ENCODE measurements at places on chromosomes 2 and 18. TPM values are rescaled to one million over a fixed set of nuclear protein-coding genes. Genes with fewer than 3 reads are reported as not detected.
A peak's percentile ranks its signal among the peaks of the same experiment; 100 is the strongest.

- DNase-seq = no peak
These were observed 25.4 kb downstream of the HPCAL1 start for GRCh38 chr2:10327896-10328669.

- no peak for DNase-seq
These were observed 100.5 kb upstream of the MGAT5 start for GRCh38 chr2:134153294-134153880.

- DNase-seq = peak; percentile 44
These were observed 571 bp downstream of the YWHAQ start for GRCh38 chr2:9630117-9630735.

DNA sequence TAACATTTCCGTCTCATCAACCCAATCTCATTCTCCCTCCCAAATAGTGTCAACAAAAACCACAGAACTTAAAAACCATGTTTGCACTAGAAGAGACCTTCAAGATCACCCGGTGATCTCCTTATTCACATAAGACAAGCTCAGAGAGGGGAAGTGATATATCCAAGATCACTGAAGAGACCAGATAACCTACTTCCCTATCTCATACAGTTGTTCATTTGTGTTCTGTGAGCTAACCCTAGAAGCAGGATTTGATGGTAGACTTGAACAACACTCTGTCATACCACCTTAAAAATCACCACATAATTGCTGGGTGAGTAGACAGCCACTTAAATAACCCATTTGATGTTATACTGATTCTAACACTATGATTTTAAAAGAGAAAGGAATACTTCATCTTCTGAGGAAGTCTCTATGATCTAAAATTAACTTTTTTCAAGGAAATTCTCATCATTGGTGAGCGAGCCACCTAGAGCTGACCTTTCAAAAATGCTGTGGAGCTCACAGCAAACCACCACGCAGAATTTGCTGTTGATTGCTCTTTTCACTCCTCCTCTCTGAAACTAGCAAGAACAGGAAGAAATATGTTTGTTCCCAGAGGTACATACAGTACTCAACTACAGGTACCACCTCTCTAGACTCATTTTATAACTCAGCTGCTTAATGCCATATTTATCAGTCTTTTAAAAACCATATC, 15.1 kb downstream of the AAK1 start:
- no peak for DNase-seq

GRCh38 chr2:167182403-167182802, 294.1 kb downstream of the XIRP2 start:
- DNase-seq = no peak

DNA sequence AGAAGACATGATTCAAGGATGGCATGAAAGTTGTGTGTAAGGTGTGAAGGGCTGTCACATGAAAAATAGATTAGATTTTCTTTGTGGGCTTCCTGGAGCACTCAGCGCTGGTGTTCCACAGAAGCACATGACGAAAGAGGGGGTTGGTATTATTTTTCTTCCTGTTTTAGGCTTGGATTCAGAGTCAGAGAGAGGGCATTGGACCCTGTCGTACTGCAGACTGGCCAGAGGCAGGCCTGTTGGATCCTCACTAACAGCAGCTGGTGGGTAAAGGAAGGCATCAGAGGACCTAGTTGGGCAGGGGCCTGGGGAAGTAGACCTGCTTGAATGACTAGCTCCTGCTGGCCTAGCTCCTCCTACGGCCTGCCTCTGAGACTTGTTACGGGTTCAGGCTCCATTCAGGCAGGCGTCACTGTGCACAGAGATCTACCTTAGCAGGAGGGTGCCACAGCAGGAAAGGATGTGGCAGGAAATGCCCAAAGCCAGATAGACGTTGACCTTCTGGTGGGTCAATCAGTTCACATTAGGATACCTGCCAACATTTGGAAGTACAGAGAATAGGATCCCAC, 13.1 kb downstream of the CTLA4 start:
- no peak for DNase-seq

- no peak for DNase-seq
These were observed 541.7 kb downstream of the ERBB4 start for GRCh38 chr2:211996857-211997256.

DNA sequence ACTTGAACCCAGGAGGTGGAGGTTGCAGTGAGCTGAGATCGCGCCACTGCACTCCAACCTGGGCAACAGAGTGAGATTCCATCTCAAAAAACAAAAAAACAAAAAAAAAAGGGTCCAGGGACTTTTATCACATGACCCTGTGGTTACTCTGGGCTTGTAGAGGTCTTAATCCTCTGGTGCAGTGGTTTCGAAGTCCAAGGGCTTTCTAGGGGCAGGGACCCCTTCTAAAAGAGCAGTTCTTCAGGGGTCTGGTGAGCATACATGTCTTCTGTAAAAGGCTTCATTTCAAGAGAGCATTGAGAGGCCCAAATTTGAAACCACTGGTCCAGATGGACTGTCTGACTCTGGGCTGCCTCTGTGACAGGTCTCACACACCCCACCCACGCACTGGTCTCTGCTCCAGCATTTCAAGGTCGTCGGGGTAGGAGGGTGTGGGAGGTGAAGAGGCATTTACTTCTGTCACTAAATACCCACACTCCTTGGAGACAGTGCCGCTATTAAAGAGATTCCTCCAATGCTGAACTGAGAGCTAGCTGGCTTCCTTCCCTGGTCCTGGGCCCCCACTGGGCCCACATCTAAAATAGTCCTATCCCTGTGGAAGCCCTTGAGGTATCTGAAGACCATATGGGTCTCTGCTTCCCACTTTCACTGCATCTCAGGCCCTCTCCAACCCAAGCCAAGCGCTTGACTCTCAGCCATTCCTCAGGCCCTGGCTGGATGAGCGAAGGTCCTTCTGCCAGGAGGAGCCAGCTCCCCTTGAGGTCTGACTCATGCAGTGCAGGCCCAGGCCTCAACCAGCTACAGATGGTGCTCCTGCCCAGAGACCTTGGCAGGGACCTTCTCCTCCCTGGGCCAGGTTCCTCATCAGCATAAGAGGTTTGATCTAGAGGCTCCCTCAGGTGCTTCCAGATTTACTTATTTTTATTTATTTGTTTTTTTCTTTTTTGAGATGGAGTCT, 44.8 kb downstream of the PAX8 start:
- no peak for DNase-seq

- DNase-seq = no peak
These were observed 158.2 kb downstream of the LCLAT1 start for GRCh38 chr2:30605197-30605596.

- no peak for DNase-seq
These were observed 112.5 kb upstream of the SLC38A11 start for GRCh38 chr2:165067643-165068486.

GRCh38 chr2:41657226-41657625, 390.6 kb upstream of the PKDCC start:
- DNase-seq = no peak

DNA sequence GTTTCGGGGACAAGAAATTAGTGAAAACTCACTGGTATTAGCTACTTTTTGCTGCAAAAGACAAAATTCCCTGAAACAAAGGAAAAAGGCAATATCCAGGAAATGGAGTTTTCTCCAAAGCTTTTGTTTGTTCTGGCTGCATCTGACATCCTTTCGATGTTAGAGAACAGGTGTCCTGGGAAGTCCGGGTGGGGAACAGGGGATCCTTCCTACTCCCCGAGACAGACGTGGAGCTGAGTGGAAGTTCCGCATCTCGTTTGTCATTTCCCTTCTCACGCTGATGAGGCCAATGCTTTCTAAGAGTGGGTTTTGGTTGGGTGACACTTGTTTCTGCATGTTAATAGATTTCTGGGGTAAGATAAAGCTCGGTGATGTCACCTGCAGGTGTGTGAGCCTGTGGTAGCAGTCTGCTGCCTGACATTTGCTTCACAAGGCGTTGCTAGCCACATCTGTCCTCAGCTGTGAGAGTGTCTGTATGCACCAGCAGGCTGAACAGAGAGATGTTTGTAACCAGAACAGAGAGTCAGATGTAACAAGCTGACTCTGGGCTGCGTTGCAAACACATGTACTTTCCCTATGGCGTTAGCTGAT, 125.9 kb downstream of the ACOXL start:
- no peak for DNase-seq

DNA sequence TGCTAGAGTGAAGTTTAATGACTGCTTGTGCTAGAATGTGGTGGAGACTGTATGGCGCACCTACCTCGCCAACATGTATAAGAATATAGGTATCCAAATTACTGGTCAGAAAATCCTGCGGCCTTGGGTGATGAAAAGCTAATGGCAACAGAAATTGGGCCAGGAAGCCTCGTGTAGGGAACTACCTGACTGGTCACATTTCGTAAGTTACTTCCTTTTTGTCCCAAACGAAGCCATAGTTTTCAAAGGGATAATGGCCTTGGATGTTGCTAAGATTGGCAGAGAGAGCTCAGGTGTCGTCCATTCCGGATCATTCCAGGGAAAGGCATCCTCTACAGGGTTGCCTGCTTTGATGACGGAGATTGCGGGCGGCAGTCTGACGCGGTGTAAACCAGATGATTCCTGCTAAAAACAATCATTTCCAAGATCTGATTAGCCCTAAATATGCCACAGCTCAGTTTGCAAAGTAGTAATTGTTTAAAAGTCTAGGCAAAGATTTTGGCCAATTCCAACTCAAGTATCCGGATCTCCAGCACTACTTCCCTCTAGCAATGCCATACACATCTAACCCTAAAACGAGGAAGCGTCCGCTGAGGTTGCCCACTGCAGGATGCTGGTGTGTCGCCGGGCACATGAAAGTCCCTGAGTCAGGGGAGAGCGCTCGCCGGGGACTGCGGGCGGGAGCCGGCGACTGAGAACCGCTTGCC, 708 bp upstream of the MALT1 start:
- peak; percentile 27 for DNase-seq

Gene SLC5A7
- total RNA-seq = not detected

Gene CNDP1
- not detected for total RNA-seq

Gene CRYGC
- not detected for total RNA-seq

Gene CYP1B1
- total RNA-seq = 143 TPM
